ENCODE measurements at places on chromosomes 5 and 9.

GRCh38 chr5:139446956-139447779 lies 7.8 kb upstream of the DNAJC18 start:
- DNase-seq, result peak; percentile 56

- DNase-seq, result no peak
Observed at GRCh38 chr9:129761901-129762369, 9.1 kb upstream of the PTGES start.

DNA sequence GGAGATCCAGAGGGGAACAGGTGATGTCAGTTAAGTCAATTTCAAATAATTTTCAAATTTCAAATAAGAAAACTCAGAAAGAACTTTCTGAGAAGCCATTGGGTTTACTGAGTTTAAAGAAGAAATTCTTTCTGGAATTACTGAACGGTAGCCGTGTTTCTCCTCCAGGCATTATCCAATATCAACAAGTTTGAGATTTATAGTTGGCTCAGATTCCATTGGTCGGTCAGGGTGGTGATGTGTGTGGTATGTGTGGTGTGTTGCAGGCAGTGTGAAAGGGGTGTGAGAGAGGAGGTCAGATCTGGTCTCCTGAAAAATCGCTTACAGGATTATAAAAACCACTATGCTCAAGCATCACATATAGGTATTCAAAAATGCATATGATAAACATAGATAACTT lies 60.1 kb downstream of the PDE4D start:
- no peak for DNase-seq

DNA sequence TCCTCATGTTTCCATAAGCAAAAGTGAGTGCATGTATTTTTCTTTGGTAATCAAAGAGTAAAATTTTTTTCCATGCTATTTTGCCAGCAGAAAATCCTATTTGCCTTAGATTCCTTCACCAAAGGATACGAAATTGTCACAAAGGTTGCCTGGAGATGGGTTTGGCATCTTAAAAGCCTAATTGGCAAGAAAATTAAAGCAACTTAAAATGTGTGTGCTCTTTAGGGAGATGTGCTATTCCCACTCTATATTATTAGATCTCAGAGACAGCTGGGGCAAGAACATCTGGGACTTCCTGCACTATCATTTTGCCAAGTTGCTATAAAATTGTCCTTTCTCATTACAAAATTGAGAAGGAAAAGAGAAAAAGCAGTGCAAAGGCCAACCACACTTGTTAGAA lies 146.1 kb downstream of the PLCXD3 start:
- DNase-seq, result no peak

- no peak for DNase-seq
Observed at GRCh38 chr5:122896598-122897282, 51.3 kb downstream of the SNX24 start.

DNA sequence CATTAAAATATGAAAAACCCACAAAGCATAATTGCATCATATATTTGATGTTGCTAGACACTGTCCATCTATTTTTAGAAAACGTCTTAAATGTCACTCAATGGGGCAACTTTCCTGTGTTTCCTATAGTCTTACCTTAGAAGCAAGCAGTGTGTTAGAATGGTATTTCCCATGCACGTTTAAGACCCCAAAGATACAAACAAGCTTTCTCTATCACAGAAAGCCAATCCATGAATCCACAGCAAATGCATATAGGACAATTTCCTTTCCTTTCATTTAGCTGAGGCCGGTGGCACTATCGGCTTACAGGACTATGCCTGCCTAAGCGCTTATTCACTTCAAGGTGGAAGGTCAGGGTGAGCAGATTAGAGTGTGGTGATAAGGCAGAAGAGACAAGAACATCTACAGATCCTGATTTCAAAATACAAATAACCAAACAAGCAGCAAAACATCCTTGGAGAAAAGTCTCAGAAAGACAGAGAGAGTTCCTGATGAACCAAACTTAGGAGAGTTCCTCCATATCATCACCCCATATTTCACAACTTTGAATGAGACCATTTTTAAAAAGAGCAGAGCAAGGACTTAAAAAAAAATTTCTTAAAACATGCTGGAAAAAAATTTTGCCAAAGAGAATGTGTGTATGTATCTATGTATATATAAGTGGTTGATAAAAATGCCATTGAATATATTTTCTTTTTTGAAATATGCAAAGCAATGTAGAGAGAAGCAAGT lies 57.2 kb downstream of the MEF2C start:
- DNase-seq, result no peak

DNA sequence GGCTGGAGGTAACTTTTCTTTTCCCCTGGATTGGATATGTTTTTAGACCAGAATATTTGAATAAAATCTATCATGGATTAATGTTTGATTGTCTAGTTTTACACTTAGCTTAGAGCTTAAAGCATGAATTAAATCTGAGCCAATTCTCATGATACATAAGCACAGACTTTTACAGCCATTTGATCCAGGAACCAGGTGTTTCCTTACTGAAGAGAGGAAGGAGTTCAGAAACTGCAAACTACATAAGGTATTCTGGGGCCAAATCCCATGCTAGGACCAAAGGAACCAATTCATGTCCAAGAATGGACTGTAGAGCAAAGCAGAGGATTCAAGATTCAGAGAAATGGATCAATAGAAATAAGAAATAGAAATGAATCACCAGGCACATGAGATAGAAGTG lies 360.4 kb upstream of the ZNF608 start:
- no peak for DNase-seq

DNA sequence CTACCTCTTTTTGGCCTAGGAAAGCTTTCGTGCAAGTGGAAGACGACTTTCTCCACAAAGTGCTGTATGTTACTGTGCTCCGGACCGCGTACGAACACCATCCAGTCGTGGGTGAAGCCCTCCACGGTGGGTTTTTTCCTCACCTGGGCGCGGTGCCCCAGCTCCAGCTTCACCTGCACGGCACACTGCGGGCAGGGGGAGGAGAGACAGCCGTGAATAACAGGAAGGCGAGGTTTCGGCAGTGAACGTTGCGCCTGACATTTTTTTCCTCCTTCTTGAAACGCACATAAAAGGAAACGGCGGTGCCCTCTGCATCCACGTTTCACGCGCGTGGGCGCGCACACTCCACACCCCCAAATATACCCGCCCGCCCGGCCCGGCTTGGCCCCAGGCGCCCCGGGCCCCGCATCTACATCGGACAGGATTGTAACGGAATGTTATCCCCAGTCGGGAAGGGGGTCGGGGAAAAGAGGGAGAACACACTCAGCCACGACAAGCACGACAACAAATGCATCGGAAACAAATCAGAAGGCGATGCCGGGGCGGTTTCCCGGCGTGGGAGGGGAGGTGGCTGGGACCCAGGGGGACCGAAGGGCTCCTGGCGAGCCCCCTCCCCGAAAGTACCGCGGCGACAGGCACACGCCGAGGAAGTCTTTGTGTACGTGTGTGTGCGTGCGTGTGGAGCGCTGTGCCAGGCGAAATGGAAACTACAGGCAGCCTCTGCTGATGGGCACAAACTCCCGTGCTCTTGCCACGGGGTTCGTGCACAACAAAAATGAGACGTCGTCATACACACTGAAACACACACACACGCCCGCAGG lies 1.4 kb downstream of the MLLT3 start:
- peak; percentile 27 for DNase-seq

DNA sequence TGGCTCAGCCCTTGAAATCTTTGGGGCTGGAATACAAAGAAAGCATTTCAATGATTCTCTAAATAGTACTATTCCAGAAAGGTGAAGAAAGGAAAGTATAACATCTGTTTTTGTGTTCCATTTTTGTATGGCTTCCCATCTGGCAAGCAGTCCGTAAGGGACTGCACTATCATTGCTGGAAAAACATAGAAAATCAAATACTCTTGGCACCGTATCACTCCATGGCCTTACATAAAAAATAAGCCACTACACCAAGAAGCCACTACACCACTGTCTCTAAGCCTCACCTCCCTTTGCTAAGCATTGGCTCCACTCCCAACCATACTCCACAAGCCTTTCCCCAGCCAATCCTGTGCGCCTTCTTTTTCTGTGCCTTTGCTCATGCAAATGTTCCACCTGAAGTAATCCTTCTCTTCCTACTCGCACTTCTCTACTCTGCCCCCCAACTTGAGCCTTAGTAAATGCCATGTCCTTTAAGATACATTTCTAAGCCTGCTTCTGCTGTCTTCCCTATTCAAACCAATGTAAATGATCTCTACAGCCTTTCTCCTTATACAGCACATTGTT lies 454.6 kb upstream of the TUSC1 start:
- DNase-seq, result no peak

DNA sequence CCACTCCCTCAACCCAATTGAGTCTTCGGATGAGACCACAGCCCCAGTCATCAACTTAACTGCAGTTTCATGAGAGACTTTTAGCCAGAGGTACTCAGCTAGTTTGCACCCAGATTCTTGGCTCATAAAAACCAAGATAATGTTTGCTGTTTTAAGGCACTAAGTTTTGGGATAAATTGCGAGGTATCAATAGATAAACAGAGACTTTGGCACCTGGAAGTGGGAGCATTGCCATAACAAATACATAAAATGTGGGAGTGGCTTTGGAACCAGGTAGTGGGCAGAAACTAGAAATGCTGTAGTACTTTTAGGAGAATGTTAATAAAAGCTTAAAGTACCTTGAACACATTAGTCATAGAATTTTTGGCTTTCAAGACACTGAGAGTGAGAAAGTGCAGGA lies 439.8 kb downstream of the SH3GL2 start:
- DNase-seq, result no peak

DNA sequence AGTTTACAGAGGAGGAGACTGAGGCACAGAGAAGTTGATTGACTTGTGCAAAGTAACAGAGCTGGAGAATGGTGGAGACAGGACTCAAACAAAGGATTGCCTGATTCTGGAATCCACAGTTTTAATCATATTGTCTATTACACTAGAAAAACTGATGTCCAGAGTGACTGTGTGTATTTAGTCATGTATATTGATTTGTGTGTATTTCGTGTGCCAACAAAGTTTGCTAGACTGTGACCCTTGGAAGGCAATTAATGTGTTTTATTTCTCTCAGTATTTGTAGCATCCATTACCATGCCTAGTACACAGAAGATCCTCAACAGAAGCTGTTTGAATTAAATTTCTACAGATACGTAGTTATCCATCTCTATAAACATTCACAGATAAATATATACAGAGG lies 5.5 kb upstream of the JADE2 start:
- no peak for DNase-seq

GRCh38 chr5:156329171-156329611 lies 2.2 kb downstream of the SGCD start:
- no peak for DNase-seq

DNA sequence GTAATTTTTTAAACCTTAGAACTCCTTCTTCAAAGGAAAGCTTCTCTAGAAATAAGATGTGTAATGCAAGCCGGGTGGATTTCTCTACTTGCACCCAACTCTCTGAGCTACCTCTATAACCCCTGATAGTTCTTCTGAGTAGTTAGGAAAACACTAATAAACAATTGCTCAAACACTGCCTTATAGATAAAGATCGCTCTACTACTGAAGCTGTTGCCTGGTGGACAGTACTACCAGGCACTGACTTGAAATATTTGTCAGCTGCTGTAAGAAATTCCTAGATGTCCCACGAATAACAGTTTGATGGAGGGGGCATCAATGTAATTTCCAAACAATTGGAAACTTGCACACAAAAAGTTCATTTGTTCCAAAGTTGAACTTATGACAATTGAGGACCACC lies 42.0 kb downstream of the NR3C1 start:
- DNase-seq, result no peak

DNA sequence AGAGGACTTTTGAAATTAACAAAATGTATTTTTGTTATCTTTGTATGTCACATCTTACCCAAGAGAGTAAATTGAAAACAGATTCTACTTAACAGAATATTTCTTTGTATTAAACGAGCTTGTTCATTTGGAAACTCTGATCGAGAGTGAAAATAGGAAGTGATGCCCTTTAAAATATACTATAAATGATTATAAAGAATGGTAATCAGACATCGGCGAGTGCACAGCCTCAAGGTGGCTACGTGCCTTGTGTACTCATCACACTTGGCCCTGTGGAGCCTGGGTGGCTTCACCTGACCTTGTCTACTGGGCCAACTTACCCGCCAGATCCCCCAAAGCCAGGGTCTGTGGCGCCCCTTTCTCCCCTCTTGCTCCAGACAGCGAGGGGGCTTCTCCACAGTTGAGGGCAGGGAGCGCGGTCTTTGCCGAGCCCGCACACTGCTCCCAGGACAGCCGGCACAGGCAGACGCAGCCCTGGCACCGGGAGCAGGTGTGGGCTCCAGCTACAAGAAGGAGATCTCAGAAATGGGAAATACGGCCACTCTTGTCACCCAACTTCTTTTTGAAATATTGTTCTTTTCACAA lies 243.2 kb downstream of the CEMIP2 start:
- DNase-seq, result no peak

DNA sequence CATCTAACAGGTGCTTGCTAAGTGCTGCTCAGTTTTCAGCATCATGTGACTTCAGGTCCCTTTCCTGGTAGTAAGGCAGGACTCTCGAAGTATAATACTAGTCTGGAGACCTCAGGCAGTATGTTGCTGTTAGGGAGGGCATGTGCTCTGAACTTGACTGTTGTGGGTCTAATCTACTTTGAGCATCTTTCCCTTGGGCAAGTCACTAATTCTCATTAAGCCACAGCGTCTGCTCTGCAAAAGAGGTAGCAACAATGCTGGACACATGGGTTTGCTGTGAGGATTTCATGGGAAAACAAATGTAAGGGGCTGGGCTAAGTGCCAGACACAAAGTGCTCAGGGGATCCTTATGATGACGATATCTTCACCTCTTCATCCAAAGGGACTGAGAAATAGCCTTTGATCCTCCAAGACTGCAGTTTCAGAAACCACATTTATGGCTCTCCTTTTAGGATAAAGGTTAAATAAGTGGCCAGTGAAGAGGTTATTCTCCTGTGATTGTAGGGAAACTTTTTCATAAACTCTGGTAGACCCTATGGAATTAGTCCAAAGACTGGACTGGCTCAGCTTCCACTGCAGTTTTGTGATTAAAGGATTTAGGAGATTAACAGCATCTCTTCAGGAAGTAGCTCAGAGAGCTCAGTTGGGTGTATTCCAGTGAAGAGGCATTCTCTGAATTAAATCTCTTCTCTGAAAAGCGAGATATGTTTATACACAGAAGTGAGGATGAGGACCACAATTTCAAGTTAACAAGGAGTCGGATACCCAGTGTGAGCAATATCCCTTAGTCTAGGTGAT lies 216.6 kb downstream of the SGCD start:
- no peak for DNase-seq

DNA sequence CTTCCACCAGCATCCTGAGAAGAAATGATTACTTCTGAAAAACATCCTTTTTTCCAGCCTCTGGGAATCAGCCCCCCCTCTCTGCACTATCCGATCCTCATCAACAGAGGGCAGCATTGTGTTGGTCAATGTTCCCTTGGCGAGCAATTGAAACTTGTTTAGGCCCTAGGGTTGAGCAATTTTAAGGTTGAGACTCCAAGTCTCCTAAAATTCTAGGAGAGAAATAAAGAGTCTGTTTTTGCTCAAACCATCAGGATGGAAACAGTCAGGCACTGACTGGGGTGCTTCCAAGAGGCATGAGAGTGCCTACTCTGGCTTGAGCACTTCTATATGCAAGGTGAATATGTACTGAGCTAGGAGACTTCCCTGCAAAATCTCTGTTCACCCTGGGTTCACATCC lies 12.4 kb upstream of the CYFIP2 start:
- no peak for DNase-seq

- no peak for DNase-seq
Observed at GRCh38 chr9:38046661-38047300, 22.2 kb downstream of the SHB start.

Measured in stimulated activated CD4-positive, alpha-beta T cell treated with anti-CD3 and anti-CD28 coated beads, Interleukin-12 subunit alpha, Interleukin-12 subunit beta, amount 100 ng/mL, for 48 hours (primary cell).